ENCODE measurements at places on chromosomes 4 and X.

DNA sequence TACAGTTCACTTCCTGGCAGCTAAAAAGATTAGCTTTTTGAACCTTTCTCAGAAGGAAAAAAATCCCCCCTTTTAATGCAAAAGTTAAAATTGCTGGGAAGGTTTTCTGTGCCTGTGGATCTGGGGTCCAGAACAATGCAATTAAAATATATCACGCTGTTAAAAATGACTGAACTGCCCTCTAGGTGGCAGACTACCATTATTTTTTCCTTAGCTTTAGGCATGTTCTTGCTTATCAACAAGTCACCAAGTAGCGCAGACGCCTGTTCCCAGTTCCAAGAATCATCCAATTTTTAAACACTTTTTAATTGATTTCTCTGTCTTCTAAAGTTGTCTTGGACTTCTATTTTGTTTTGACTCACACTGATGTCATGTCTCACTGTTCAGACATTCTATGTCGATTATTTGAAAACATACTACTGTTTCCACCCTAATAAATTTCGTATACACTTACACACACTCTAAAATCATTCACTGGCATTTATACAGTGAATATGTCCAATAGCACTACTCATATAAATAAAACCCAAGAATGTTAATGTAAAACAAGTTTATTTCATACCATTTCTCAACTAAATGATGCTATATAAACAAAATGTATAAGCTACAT is 661.6 kb downstream of the RAPGEF2 start:
- DNase-seq: no peak

DNA sequence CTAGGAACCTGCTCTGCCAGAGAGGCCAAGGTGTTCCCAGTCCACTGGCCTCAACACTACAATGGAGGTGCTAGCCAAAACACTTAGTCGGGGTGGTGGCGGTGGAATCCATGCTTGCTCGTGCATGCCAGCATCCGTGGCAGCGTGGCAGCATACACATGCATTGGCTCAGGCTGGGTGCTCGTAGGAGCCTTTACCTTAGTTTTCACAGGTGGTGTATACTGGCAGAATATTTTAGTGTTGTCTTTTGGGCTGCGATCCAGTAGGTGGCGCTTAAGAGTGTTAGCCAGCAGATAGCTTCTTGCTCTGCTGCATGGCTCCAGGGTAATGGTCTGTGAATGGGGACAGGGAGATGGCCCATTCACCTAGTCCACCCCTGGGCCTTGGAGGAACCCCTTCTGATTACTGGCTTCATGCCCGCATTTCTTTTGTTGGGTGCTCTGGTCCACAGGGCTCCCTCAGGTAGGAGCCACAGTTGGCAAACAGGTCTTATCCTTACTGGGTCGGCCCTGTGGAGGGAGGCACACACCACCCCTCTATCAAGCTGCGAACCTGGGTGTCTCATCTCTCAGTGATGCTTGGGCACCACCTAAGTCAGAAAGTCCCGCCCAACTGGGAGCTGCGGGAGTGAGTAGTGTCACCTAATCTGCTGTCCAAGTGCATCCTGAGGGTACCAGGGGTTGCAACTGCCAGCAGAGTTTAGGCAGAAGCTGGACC is 40.0 kb downstream of the RIPPLY1 start:
- no peak for DNase-seq

DNA sequence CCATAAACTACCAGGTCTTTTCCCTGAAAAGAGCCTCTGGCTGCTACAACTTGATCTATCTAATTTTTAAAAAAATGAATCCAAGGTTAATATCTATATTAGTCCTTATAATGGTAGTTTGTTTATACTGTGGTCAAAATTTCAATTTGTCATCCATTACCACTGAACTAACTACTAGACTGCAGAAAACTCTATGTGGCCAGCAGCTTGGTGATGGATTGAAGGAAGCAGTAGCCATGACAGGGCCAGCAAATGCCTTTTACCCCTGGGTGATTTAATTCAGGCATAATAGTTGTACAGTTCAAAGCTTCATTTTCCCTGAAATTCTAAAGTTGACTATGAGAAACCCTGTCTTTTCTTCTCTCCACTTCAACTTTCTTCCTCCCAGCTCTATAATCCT is 30.4 kb upstream of the PPARGC1A start:
- no peak for DNase-seq

DNA sequence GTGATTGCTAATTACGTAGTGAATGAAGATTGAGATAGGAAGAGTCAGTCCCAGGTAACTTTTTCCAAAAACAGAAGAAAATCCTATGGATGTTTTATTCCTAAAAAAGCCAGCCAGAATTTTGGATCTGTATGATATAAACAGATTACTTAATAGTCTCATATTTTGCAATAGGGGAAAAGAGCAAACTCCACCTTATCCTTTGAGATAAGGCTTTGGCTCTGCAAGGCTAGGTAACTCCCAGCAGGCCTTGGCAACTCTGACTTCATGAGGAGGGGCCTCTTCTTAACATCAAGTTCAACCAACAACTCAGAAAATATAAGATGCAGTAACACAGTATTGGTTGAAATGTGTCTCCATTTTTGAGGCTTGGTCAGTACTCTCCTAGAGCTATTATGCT is 98.7 kb upstream of the SLC4A4 start:
- no peak for DNase-seq

Measured in stimulated activated CD8-positive, alpha-beta memory T cell treated with anti-CD3 and anti-CD28 coated beads, Interleukin-4, amount 100 ng/mL, for 1 hour (primary cell).